ENCODE measurements at places on chromosomes 1 and 21.
A peak's percentile ranks its signal among the peaks of the same experiment; 100 is the strongest.

DNA sequence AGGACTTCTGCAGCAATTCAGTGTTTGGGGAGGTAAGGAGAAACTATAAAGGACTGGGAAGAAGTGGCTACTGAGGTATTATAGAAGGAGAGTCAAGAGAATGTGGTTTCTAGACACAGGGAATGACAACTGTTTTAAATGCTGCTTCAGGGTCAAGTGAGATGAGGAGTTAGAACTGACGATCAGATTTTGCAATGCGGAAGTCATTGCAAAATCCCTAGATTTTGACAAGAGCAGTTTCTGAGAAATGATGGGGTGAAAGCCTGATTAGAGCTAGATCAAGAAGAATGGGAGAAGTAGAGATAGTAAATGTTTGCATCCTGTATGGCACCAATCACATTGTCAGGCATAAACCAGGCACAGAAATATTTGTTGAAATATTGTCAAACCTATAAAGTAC lies 4.7 kb upstream of the TSNAX start:
- peak; percentile 44 for DNase-seq

DNA sequence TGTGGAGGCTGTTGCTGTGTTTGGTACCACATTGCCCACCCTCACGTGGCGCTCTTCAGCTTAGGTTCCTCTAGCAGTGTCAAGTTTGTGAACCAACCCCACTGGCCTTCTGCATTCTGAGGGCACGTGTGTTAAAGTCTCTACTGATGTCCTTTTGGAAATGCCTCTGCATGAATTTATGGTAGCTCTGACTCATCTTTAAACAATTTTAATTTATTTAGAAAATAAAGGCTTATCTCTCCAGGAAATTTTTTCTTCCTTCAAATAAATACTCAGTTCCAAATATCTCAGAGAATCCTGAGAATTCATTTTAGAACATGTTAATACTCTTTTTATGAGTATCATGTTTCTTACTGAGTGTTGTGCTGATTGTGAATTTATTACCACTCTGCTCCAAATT lies 5.5 kb downstream of the CD1D start:
- DNase-seq = no peak

DNA sequence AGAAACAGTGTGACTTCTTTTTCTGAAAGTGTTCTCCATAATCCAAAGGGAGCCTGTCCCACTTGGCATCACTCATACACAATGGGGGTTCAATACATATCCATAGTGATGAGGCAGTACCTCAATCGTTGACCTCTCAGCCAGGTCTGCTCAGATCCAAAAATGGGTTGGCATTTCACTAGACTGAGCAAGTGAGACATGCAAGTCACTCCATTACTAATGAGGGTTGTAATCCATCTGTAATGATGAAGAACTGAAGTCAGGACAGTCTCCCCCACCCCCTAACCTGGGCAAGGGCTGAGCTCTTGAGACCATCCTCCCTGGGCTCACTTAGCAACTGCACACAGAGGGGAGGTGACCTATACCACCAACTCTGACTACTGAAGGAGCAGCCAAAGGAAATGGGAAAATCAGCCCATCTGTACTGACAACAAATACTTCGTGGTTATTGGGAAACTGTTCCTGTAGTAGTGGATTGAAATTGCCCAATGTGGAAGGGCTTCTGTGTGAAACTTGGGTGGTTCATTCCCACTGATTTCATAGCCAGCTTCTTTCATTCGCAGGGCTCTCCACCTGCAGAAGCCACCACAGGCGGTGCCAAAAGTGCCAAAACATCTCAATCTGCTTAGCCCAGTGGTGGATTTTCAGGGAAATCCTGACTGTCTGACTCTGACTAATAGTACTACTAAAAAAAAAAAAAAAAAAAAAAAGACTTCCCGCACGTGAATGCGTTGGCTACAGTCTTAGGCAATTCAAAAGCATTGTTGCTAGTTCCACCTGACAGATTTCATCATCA lies 5.0 kb downstream of the NGF start:
- no peak for DNase-seq

DNA sequence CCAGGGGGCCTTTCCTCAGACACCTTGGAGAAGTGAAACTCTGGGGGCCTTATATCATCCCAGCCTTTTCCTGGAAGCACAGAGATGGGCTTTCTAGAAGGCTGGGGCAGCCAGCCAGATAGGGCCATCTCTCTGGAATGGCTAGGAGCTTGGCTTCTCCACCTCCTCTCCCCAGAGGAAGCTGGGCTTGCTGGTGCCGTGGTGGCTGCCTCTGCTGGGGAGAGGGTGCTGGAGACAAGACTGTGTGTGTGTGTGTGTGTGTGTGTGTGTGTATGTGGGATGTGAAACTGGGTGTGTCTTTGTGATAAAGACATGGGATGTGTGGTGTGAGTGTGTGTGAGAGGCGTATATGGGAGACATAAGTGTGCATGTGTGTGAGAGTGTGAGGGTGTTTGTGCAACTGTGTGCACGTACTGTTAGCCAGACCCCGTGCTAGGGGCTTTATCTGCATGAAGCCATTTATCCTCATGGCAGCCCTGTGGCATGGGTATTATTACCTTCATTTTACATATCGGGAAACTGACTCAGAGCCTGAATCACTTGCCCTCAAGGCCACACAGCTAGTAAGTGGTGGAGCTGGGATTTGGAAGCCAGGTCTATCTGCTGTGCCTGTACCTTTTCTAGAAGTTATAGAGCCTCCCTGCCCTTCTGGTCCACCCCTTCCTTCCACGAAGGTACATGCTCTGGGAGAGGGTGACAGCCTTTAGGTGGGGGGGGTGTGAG lies 44.2 kb downstream of the PTPRU start:
- DNase-seq = no peak

DNA sequence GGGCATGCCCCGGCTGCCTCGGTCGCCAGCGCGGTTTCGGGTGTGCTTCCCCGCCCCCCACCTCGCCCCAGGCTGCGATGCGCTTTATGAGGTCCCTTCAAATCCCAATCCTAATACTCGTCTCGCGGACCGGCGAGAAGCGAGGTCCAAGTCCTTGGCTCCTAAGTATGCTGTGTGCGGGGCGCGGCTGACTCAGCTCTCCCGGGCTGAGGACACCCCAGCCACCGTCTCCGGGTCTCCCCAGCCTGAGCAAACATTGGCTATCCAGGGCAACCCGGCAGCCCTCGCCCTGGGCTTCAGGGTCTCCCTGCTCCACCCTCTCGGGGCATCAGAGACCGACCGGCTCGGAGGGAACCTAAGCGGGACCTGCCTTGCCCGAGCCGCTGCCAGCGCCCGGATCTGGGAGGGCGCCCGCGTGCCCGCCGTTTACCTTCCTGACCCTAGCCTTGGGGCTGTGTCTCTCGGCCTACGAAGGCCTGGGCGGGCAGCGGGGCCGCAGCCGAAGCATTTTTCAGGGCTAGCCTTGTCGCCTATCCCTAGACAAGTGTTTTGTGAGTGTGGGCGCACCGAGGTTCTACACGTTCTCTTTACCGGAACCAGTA lies 1.2 kb downstream of the ITPKB start:
- DNase-seq = peak; percentile 52

DNA sequence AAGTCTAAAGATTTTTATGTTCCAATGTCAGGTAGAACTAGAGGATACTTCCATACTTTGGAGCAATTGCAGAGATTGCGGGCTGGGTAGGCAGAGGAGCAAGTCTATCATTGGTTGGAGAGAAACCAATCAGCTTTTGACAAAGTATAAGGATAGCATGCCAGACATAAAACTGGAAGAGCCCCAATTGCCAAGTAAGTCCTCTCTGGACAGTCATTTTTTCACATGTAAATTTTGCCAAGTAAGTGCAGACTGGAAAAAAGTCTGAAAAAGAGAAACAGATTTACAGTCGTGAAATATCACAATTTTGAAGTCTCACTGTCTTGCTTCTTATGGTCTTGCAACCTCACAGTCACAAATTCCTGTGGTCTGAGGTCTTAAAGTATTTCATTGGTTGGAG lies 131.4 kb upstream of the C21orf91 start:
- DNase-seq = no peak

DNA sequence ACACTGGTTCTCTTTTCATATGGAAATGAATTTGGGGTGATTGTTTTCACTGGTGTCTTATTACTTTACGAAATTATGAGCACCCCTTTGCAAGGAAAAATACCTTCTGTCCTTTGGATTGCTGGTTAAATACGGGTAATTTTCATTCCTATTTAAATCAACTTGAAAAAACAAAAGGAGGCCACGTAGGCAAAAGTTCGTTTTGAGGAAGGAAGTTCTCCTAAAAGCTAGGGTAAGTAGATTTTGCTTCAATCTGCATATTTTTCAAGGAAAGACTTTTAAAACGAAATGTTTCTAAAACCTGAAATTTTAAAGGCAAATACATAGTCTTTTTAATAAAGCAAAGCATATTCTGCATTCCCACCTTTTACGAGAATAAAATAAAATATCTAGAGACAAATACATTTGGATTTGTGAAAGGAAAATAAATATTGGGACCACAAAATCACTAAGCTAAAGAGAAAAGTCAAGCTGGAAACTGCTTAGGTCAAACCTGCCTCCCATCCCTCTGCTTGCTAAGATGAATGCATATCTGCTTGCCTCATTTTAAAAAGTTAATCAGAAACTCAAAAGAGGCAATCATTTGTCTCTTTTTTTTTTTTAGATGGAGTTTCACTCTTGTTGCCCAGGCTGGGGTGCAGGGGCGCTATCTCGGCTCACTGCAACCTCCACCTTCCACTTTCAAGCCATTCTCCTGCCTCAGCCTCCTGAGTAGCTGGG lies 70.9 kb upstream of the ETS2 start:
- peak; percentile 19 for DNase-seq

GRCh38 chr1:27626031-27626935 lies 8.7 kb downstream of the FGR start:
- no peak for DNase-seq

Data from pons (tissue), 1 donor.